Stimulated activated CD8-positive, alpha-beta memory T cell treated with anti-CD3 and anti-CD28 coated beads, Interleukin-7, amount 100 ng/mL, for 4 hours (primary cell): ENCODE measurements at places on chromosomes 11 and 22.

DNA sequence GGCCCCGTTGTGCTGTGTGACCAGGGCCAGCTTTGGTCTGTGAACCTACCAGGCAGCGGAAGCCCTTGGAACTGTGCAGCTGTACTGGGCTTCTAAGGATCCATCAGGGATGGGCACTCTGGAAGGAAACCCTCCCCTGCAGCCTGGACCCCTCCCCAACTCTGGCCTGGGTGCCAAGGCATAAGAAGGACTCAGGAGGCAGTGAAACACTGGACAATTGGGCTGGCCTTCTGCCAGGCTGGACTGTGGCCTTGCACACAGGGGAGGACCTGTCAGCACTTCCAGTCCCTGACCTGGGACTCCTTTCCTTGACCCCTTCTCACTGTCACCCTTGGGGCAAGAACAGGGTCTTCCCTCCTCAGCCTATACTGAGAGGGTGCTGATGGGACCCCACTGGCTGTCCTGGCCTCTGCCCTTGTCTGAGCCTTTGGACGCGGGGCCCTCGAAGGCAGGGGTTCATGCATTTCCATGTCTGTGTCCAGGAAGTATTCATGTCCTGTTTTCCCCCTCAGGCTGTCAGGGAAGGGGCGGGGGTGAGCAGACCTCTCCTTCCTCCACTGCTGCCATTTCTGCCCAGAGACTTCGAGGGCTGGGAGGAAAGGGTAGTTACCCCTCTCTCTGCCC is 39.6 kb downstream of the PDE2A start:
- DNase-seq = no peak

DNA sequence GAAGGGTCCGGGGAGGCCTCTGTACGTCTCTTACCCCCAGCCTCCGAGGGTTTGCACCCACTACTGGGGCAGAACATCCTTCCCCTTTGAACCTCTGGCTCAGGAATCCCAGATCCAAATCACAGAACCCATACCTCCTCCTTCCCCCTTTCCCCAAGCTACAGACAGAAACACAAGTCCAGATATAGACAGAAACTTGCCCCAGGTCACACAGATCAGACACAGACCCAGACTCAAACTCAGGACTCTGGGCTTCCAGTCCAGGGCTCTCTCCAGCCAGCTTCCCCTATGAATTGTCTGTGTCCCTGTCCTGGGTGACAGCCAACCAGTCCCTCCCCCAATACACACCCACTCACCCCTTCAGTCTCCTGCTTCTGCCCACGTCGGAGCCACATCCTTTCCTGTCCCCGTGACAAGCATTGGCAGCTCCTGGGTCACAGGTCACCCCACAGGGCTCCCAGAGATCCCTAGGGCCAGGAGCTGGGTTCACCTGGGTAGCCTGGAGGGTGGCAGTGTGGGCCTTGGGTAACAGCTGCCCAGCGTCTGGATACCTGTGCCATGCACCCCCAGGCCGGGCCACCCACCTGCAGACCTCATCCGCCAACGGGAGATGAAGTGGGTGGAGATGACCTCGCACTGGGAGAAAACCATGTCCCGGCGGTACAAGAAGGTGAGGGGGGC is 772 bp downstream of the TBC1D10C start:
- DNase-seq = peak; percentile 50

- DNase-seq = no peak
These were observed 7.2 kb upstream of the OAF start for GRCh38 chr11:120203626-120204025.

DNA sequence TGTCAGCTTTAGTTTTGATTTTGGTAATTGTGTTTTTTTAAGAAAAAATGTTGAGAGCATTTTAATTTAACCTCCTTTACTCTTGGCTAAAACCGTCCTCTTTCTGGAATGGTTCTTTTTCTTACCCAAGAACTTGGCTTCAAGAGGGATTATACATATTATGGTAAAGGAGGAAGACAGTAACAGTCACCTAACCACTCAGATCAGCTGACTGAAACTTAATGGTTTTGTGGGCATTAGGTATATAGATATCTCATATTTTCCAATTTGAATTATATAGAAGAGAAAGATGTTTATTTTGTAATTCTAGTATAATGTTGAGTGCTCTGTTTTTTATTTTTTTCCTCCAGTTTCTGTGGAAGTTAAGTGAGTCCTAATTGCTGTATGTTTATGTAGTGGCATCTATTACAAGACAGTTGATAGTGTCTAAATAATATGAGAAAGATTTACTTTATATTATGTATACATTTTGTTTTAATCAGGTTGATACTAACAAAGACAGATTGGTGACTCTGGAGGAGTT is 36.6 kb upstream of the NCR3LG1 start:
- DNase-seq = no peak

GRCh38 chr22:28980326-28980725 is 81.3 kb downstream of the C22orf31 start:
- no peak for DNase-seq

DNA sequence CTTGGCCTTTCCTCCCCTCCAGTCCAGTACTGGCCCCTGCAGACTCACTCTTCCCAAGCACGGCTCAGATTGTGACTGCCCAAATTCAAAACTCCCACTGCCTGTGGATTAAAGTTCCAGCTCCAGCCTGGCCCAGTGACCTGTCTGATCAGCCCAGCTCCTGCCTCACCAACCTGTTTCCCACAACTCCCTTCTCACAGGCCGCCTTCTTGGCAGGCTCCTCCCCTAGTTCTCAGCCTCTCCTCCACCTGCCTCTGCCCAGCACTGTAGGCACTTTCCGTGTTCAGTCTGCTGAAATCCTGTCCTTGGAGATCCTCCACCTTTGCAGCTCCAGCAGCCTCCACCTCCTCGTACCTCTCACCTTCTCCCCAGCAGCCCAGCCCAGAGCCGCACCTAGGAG is 68.6 kb downstream of the MICAL2 start:
- no peak for DNase-seq

GRCh38 chr11:94602430-94603372 is 35.5 kb downstream of the PIWIL4 start:
- peak; percentile 18 for DNase-seq

GRCh38 chr11:556662-557256 is 3.8 kb downstream of the LMNTD2 start:
- DNase-seq = no peak

- DNase-seq = no peak
These were observed 15.8 kb downstream of the LINC01488 start for GRCh38 chr11:69497221-69497787.

DNA sequence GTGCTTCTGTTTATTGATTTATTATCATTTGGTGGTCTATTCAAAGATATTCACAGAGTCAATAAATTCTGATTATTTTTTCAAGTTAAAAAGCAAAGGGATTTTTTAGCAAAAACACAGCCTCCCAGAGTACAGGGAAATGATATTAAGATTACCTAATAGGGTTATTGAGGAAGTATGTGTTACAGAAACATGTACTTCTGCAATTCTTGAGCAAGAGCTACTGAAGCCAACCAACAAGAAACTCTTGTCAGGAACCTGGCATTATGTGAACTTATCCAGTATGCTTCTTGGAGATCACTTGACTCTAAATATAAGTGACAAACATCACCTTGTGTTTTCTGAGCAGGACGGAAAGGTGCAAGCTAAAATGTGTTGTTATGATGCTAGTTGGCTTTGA is 42.0 kb upstream of the CARD18 start:
- no peak for DNase-seq
